T follicular helper cell (primary cell): ENCODE measurements at places on chromosomes 12 and 14.

- DNase-seq: no peak
These were observed 842.1 kb downstream of the AACS start for GRCh38 chr12:125907351-125907750.

GRCh38 chr14:55477680-55478079, 37.3 kb upstream of the TBPL2 start:
- DNase-seq: no peak

DNA sequence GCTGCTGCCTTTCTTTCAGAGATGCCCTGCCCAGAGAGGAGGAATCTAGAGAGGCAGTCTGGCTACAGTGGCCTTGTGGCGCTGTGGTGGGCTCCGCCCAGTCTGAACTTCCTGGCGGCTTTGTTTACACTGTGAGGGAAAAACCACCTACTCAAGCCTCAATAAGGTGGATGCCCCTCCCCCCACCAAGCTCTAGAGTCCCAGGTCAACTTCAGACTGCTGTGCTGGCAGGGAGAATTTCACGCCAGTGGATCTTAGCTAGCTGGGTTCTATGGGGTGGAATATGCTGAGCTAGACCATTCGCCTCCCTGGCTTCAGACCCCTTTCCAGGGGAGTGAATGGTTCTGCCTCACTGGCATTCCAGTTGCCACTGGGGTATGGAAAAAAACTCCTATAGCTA, 25.6 kb downstream of the SPATA7 start:
- DNase-seq: no peak

GRCh38 chr12:99852666-99853065, 132.1 kb downstream of the ANKS1B start:
- DNase-seq: no peak
